Activated CD8-positive, alpha-beta T cell treated with anti-CD3 and anti-CD28 coated beads for 36 hours (primary cell): ENCODE measurements at places on chromosomes 5 and 9. TPM values are rescaled to one million over a fixed set of nuclear protein-coding genes. Genes with fewer than 3 reads are reported as not detected.
A peak's percentile ranks its signal among the peaks of the same experiment; 100 is the strongest.

The SLC1A1 gene
- 0.29 TPM for total RNA-seq

The HRCT1 gene
- not detected for total RNA-seq

The PDE8B gene
- total RNA-seq, result not detected

The CYSRT1 gene
- total RNA-seq, result not detected

The HTR4 gene
- not detected for total RNA-seq

DNA sequence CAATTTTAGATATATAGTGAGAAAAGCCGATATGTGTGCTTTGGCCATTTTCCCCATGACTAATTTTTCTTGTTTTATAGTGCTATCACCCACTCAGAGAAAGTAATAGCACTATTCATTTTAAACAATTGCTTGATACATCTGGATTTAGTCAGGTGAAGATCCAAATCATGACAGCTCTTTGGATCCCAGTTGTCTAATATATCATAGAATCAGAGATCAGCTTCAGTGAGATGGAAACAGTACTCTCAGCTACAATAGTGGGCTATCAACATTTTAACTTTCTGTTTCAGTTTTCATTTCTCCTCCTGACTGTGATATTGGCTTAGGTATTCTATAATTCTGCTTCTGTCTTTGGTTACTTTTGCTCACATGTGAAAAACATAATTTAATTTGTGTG lies 38.7 kb downstream of the VCAN start:
- H3K27ac ChIP-seq, result no peak overlapping the region
- no peaks in the 10 kb centered on the region for H3K4me1 ChIP-seq
- no peak for DNase-seq
- H3K4me3 ChIP-seq, result no peak overlapping the region

- no peaks in the 10 kb centered on the region for H3K27me3 ChIP-seq
- no peaks in the 10 kb centered on the region for H3K36me3 ChIP-seq
- no peaks in the 10 kb centered on the region for H3K4me1 ChIP-seq
- H3K27ac ChIP-seq, result no peak overlapping the region
Observed at GRCh38 chr9:12819436-12820185, 44.8 kb downstream of the LURAP1L start.

- no peaks in the 10 kb centered on the region for H3K4me1 ChIP-seq
- no peak overlapping the region for H3K4me3 ChIP-seq
- no peak for DNase-seq
- peaks cover 2% of the 10 kb centered on the region for H3K27me3 ChIP-seq
Observed at GRCh38 chr5:98709681-98710080, 63.8 kb upstream of the RGMB start.

GRCh38 chr5:157555037-157555640 lies 20.4 kb downstream of the ADAM19 start:
- H3K27ac ChIP-seq, result no peak overlapping the region
- H3K4me1 ChIP-seq, result peaks cover 11% of the 10 kb centered on the region
- H3K4me3 ChIP-seq, result no peak overlapping the region
- no peak for DNase-seq
- peaks cover 2% of the 10 kb centered on the region for H3K36me3 ChIP-seq

DNA sequence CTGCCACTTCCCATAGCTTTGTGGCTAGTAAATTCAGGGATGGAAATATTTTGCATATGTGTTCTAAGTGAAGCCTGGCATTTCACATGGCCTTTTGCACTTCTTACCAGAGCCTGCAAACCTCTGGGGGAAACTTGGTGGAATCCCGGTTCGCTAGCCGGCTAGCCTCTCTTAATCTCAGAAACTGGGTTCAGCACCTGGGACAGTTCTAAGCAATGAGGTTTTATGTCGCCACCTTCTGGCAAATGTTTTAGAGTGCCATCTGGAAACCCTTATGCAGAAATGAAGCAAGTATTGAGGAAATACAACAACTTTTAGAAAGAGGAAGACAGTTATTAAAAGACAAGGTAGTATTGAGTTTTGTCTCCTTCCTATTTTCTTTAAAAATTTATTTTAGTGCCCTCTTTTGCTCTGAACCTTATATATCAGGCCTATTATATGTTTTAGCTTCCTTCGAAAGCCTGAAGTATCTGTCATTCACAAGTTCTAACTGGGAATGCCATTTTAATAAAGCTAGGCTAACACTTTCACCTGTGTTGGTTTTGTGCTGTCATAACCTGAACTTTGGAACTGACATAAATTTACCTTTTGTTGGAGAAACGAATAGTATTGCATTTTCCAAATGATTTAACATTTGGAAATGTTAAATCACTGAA lies 963 bp upstream of the HTR1A start:
- DNase-seq, result peak; percentile 53
- no peak overlapping the region for H3K27ac ChIP-seq
- H3K4me3 ChIP-seq, result no peak overlapping the region
- no peaks in the 10 kb centered on the region for H3K4me1 ChIP-seq
- peaks cover 34% of the 10 kb centered on the region for H3K27me3 ChIP-seq
- H3K36me3 ChIP-seq, result no peaks in the 10 kb centered on the region

DNA sequence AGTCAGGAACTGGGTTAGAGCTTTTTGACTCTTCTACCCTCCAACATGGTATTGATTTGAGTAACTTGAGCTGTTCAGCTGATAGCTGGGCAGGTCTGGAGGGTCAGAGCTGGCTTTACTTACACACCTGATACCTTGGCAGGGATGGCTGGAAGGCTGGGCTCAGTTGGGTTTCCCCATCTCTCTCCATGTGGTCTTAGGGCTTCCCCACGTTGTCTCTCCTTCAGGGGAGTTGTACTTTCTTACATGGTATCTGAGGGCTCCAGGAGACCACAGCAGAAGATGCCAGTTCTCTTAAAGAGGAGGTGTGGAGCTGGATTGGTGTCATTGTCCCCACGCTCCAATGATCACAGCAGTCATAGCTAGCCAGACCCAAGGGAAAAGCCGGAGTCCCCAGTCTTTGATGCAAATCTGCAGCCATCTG lies 25.6 kb downstream of the ISOC1 start:
- DNase-seq, result no peak
- no peaks in the 10 kb centered on the region for H3K27me3 ChIP-seq
- no peak overlapping the region for H3K27ac ChIP-seq
- peaks cover 3% of the 10 kb centered on the region for H3K36me3 ChIP-seq

DNA sequence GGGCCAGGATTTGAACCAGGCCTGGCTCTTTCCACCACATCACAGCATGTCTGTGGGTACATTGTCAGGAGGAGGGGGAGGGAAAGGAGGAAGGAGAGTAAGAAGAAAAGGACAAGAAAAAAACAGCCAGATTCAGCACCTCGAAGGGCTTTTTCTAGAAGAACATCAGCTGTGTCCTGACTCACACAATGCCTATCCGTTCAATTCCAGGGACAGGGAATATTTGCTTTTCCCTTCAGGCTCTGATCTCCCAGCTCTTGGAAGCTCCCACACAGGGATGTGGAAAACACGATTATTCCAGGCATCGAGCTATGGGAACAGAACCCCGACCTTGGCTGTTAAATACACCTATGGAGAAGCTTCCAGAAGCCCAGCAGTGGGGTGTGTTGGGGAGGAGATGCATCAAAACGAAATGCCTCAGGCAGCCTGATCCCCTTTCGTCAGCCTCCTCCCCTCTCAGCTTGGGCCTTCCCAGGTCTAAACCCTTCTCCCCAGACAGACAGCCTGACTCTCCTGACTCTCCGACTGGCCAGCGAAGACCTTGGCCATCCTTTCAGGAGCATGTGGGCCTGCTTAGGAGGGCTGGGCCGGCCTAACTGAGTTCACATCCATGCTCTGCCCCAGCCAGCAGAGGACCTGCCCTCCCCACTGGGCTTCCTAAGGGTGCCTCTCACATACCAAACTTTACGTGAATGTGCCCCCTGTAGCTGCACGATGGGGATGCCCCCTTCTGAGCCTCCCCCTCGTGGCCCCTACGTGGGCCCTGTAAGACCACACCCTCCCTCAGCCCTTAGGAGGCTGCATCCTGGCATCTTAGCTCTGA lies 54.4 kb downstream of the NEURL1B start:
- H3K4me1 ChIP-seq, result peaks cover 10% of the 10 kb centered on the region
- H3K27me3 ChIP-seq, result no peaks in the 10 kb centered on the region
- no peaks in the 10 kb centered on the region for H3K36me3 ChIP-seq

- H3K4me1 ChIP-seq, result no peaks in the 10 kb centered on the region
- no peaks in the 10 kb centered on the region for H3K27me3 ChIP-seq
- no peak for DNase-seq
- H3K36me3 ChIP-seq, result no peaks in the 10 kb centered on the region
Observed at GRCh38 chr5:114243972-114244317, 117.9 kb upstream of the KCNN2 start.

DNA sequence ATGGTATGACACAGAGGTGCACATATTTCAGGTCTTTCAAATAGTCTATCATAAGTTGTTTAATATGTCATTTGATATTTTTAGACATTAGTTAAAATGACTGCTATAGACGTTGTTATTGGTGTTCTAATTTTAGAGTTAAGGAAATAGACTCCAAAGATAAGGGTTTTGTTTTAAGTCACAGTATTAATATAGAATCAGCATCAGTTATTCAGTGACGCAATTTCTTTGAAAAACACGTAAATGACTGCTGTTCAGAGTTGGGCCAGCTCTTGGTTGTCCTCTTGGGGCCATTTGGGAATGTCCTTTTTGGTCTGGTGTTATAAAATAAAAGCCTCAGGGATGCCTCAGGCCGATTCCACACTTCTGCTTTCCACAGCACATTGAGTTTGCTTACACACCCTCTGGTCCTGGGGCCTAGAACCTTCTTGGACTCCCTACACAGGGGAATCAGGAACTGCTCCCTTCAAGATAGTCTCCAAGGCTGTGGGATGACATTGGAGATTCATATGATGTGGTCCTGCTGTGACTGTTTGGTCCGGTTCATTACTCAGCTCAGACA lies 14.3 kb downstream of the OTULIN start:
- peak overlapping the region; percentile 68 for H3K27ac ChIP-seq
- H3K4me1 ChIP-seq, result peaks cover 47% of the 10 kb centered on the region
- H3K27me3 ChIP-seq, result no peaks in the 10 kb centered on the region
- peaks cover 66% of the 10 kb centered on the region for H3K36me3 ChIP-seq

GRCh38 chr9:127213859-127214258 lies 50.7 kb upstream of the GARNL3 start:
- no peaks in the 10 kb centered on the region for H3K36me3 ChIP-seq
- H3K4me3 ChIP-seq, result no peak overlapping the region
- H3K27ac ChIP-seq, result no peak overlapping the region
- H3K27me3 ChIP-seq, result no peaks in the 10 kb centered on the region
- DNase-seq, result no peak

DNA sequence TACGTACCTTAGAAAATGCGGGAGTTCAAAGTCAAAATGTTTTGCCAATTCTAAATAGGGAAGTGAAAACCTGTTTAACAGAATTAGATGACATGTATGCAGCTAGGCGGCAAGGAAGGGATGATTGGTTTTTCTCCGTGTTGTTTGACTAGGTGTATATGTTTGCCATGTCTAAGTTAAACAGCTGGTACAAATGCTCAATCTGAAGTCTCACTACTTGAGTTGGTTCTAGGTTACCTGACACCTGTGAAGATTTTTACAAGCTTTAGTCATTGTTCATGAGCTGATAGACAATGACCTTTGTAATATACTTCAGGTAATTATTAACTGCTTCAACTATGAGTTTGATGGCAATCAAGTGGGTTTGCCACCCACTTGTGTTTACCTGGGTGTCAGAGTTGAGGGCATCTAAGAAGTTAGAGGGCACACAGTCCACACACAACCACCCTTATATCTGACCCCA lies 74.3 kb downstream of the SLC44A1 start:
- no peak overlapping the region for H3K4me3 ChIP-seq
- no peaks in the 10 kb centered on the region for H3K4me1 ChIP-seq
- H3K27ac ChIP-seq, result no peak overlapping the region
- no peak for DNase-seq
- no peaks in the 10 kb centered on the region for H3K27me3 ChIP-seq
- H3K36me3 ChIP-seq, result no peaks in the 10 kb centered on the region

- H3K4me1 ChIP-seq, result peaks cover 35% of the 10 kb centered on the region
- peaks cover 52% of the 10 kb centered on the region for H3K27me3 ChIP-seq
- H3K4me3 ChIP-seq, result peak overlapping the region; percentile 61
Observed at GRCh38 chr9:126517833-126518356, 95.8 kb upstream of the LMX1B start.

- H3K36me3 ChIP-seq, result no peaks in the 10 kb centered on the region
- peaks cover 24% of the 10 kb centered on the region for H3K27me3 ChIP-seq
- H3K4me1 ChIP-seq, result no peaks in the 10 kb centered on the region
- DNase-seq, result no peak
- no peak overlapping the region for H3K27ac ChIP-seq
- no peak overlapping the region for H3K4me3 ChIP-seq
Observed at GRCh38 chr5:124661317-124662141, 84.9 kb downstream of the ZNF608 start.

DNA sequence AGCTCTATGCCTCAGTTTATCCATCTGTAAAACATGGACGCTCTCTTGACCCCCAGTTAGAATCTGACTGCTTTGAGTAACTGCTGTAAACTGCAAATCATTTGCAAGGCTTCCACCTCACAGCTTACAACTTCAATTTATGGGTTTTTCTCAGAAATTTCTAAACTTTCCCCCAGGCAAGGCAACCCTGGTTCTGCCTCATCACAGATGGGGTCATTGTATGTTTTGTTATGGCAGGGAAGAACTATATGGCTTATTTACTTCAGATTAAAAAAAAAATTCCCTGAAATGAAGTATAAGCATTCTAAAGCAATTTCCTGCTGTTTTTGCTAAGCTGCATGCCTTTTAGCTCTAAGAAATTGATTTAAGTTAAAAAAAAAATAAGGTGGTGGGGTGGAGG lies 60.0 kb downstream of the TMEM215 start:
- H3K27me3 ChIP-seq, result peaks cover 13% of the 10 kb centered on the region
- no peak overlapping the region for H3K27ac ChIP-seq
- no peak overlapping the region for H3K4me3 ChIP-seq

DNA sequence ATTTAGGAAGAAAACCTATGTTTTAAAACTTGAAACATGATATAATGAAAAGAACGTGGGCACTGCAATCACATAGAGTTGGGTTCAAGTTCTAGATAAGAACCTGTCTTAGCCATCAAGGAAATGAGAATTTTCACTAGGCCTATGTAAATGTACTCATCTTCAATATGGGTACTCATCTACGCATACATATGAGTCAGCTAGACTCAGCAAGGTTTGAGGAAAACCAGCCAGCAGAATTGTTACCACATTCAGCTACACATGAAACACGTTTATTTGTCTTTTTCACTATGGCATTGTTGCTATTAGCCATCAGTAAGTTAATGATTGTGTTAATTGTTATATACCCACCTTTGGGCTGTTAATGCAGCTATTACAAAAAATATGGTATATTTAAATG lies 146.3 kb downstream of the CHSY3 start:
- no peaks in the 10 kb centered on the region for H3K27me3 ChIP-seq
- no peak overlapping the region for H3K4me3 ChIP-seq
- no peak for DNase-seq
- H3K36me3 ChIP-seq, result no peaks in the 10 kb centered on the region
- no peak overlapping the region for H3K27ac ChIP-seq

- peaks cover 61% of the 10 kb centered on the region for H3K4me1 ChIP-seq
- DNase-seq, result no peak
- no peak overlapping the region for H3K4me3 ChIP-seq
Observed at GRCh38 chr9:75109210-75109839, 21.0 kb downstream of the OSTF1 start.

GRCh38 chr5:170481849-170482248 lies 22.0 kb upstream of the KCNIP1 start:
- H3K27me3 ChIP-seq, result peaks cover 5% of the 10 kb centered on the region
- H3K36me3 ChIP-seq, result no peaks in the 10 kb centered on the region
- no peak overlapping the region for H3K4me3 ChIP-seq
- no peak for DNase-seq

GRCh38 chr5:83636156-83636555 lies 84.5 kb downstream of the HAPLN1 start:
- H3K4me1 ChIP-seq, result no peaks in the 10 kb centered on the region
- no peak overlapping the region for H3K27ac ChIP-seq
- H3K36me3 ChIP-seq, result no peaks in the 10 kb centered on the region
- DNase-seq, result no peak
- H3K27me3 ChIP-seq, result no peaks in the 10 kb centered on the region
